CD4-positive, alpha-beta T cell treated with Interleukin-2 at 100 ng/mL for 4 hours (primary cell): ENCODE measurements at places on chromosomes 1 and 21.
A peak's percentile ranks its signal among the peaks of the same experiment; 100 is the strongest.

DNA sequence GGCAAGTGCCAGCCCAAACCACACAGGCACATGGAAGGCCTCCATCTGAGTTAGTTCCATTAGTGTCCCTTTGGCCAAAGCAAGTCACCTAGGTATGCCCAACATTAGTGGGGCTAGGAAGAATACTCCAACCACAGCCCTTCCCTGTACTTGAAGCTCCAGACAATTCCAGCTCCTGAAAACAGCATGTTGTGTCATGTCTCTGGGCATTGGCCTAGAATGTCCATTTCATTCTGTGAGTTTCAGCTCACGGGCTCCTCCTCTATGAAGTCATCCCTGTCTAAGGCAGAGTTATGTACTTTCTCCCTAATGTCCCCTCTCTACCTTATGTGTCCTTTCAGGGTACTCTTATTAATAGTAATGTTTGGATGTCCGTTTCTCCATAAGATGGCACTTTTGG, 96.5 kb upstream of the SPATA6 start:
- DNase-seq = no peak

DNA sequence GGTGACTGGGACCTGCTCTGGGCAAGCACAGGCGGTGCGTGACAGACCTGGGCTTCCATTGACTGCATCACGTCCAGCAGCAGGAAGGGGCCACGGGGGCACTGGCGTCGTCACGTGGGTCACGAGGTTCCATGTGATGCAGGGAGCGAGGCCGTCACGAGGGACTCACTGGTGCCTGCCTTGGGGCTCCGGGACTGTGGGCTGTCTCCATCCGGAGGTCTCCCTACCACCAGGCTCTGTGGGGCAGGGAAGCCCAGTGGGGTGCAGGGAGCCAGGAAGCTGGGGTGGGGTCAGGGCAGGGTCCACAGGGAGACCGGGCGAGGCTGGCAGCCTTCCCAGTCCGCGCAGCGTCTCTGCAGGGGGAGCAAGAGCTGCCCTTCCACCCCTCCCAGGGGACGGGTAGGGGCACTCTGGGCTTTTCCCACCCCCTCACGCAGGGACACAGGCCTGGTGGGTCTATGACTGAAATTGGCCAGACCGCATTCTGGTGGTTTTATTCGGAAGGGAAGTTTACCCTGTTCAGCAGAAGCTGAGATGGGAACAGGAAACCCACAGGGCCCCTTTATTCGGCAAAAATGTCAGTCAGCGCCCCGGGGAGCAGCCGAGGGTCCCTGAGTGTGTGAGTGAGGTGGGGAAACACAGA, 416 bp upstream of the TNFRSF14 start:
- peak; percentile 66 for DNase-seq

DNA sequence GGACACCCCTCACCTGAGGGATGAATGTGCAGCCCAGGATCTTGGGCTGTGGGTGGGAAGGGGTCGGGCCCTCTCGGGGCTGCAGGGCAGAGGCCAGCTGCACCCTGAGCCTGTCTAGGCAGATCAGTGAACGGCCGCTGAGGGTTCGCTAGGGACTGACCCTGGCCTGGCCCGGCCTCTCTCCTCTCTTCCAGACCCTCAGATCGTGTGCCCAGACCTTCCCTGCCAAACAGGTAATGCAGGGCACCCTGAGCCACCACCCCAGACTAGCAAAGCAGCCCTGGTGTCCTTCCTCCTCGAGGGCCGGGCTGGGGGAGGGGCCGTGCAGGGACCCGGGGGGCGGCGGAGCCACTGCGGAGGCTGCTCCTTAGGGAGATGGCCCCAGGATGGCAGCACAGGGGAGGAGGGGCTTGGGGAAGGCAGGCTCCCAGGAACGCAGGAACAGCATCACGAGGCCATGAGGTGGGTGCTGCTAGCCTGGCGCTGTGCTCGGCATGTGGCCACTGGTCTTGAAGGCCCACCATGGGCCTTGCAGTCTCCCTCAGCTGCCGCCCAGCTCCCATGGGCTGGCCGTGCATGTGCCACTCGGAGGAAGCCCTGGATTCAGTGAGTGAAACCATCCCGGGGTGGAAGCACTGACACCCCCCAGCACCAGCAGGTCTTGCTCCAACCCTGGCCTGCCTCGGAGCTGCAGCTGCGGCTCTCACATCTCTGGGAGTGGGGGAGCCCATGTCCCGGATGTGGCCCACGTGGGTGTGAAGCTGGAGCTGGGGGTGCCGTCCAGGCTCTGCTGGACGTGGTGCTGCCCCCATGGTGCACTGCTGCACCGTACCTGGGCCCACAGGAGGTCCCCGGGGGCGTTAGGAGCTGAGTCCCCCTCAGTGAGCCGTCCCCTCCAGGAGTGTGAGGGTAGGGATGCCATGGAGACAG, 28.7 kb downstream of the COL6A2 start:
- DNase-seq = no peak

DNA sequence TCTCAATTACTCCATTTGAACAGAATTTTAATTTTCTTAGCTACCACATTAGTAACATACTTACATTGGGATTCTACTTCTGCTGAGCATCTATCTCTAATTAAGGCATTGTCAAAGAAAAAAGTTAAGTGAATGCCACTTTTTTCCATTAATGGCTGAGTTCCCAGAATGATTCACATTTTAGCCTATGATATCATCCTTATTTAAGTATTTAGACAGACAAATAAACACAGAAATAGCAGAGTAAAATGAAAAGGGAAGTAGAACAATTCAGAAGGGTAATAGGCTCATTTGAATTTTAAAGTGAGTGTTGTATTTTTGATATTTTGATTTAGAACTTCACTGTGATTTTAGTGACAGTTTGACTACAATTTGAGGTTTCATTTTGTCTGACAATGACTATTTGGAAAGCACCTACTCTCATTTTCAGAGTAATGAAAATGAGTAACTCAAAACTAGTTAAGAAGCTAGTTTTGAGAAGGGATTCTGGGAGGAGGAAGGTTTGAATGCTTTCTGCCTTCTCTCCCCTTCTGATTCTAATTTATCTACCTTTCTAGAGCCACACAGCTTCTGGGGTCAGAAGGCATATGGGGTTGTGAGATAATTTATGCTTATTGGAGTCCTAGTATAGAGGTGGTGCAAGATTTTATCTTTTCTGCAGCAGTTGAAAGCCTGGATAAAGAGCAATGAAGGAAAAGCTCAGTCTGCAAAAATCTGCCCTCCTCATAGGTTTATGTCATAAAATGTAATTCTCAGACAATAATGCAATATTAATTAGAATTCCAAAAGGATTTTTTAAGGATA, 15.5 kb downstream of the LYPLAL1 start:
- DNase-seq = no peak

DNA sequence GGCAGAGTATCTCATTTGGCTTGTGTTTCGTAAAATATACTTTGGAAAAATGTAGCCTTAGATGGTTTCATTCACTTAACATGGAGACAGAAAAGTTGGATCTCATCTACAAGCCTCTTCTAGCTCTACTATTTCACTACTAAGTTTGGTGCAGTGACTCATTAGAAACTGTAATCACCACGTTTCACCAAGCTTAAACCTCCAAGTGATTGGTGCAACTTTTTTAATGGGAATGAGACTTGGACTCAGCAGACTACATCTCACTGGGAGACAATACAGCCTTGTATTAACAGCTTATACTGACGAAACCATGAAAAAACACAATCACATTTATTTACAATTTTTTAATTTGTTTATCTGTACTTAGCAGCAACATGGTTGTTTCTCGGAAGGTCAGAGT, 29.9 kb upstream of the NRIP1 start:
- no peak for DNase-seq

GRCh38 chr1:21263052-21263429, 27.2 kb downstream of the ECE1 start:
- no peak for DNase-seq

DNA sequence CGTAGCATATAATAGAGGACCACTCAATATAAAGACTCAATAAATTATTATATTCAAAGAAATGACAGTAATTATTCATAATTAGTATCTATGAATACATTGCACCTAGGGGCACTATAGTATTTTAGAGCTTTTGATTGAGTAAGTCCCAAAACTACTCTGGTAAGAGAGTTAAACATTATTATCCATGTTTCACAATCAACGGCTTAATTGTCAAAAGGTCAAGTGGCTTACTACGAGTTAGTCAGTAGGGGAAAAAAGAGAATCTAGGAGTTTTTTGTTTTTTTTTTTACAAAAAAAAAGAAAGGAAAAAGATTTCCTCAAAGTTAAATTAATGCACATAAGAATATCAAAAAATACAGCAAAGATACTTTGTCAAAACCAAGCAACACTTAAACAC, 20.4 kb upstream of the LAMC1 start:
- no peak for DNase-seq

DNA sequence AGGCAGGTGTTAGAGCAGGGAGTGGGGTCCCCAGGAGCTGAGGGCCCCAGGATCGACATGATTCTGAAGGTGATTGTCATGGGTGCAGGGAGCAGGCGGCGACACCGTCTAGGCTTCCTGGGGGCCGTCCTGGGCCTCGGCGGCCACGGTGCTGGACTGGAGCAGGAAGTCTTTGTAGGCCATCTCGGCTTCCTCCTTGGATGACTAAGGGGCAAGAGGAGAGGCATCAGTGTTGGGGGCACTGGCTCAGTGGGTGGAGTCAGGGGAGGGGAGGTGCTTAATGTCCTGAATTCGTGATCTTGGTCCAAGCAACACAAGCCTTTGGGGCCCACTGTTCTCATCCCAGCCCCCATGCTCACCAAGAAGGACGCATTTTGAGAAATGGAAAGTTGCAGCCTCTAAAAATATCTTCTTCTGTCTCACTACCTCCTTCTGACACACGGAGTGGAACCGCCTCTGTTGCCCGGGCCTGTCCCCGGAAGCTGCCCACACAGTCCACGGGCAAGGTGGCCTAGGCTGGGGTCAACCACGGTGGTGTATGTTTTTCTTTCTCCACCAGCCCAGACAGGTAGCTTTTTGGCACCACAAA, 8.6 kb upstream of the FCMR start:
- DNase-seq = peak; percentile 41

DNA sequence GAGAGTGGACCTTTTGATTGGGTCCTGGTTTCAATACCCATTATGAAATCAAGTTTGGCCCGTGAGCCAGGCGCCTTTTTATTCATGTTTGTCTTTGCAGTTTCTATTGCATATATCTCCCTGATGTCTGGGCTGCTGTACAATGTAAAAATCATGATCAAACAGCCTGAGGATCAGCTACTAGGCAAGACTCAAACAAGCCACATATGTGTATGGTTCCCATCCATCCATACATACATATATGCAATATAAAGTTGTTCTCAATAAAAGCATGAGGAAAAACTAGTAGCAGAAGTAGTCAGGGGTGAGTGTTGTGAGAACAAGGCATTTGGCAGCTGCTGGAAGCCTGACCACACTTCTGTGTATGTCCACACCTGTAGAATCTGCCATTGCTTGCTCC, 562.4 kb upstream of the USP24 start:
- no peak for DNase-seq

DNA sequence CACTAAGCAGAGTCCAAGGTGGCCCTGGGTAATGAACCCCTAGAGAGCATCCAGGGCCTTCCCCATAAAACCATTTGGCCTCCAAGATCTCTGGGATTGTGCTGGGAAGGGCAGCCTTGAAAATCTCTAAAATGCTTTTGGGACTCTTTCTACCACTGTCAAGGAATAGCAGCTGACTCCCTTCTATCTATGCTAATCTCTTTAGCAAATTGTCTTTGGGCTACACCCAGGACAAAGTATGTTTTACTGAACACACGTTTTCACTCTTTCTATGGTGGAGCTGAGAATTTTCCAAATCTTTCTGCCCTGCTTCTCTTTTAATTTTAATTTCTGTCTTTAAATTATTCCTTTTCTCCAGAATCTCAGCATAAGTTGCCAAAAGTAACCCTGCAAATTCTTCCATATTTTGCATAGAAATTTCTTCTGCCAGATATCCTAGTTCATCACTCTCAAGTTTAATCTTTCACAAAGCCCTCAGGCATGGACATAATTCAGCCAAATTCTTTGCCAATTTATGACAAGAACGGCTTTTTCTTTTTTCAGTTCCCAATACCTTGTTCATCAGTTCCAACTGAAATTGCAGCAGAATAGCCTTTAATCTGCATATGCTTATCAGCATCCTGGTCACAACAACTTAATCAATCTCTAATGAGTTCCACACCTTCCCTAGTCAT, 687.0 kb upstream of the ADGRL4 start:
- DNase-seq = no peak

GRCh38 chr1:198320759-198321158, 164.0 kb downstream of the NEK7 start:
- DNase-seq = no peak

GRCh38 chr1:79679916-79680315, 673.4 kb upstream of the ADGRL4 start:
- DNase-seq = no peak

- DNase-seq = no peak
Measured at GRCh38 chr1:29672416-29673227, 436.3 kb downstream of the PTPRU start.

DNA sequence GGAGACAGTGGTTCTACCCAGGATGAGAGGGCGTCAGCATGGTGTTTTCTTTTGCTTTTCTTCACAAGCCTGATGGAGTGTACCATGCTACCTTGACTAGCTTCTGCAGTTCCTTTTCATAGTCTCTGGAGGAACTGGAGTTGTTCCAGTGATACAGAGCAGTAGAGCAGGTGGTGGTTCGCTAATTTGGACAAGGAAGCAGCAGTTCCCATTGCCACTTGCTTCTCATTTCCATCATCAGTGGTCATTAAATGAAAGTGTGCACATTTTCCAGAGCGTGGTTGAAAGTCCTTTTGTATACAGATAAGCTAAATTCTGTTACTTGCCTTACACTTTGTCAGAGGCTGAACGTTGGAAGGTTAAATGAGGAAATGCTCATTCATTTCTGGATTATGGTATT, 182.3 kb downstream of the C1orf21 start:
- DNase-seq = no peak

GRCh38 chr21:16154951-16155635, 425.3 kb downstream of the USP25 start:
- DNase-seq = no peak

- DNase-seq = peak; percentile 16
Measured at GRCh38 chr1:65260851-65261473, 48.4 kb upstream of the DNAJC6 start.

- DNase-seq = no peak
Measured at GRCh38 chr1:244778344-244778743, 57.1 kb upstream of the COX20 start.
